ENCODE measurements at places on chromosomes 1 and 21.

GRCh38 chr1:234243521-234244260, 129.6 kb upstream of the COA6 start:
- DNase-seq, result no peak

- DNase-seq, result no peak
Measured at GRCh38 chr1:39609618-39610331, 29.7 kb downstream of the HEYL start.

DNA sequence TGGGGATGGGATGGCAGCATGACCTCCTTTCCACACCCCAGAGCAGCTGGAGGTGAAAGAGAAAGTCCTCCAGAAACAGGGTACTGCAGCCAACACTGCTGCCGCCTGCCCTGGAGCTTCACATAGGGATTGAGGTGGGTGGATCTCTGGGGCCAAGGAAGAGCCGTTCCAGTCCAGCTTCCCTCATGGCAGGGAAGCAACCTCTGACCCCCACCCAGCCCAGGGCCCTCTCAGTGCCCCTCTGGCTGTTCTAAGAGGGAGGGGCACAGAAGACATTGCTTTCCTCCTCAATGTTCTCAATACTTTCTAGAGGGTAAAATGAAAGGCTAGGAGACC, 5.7 kb downstream of the KIF21B start:
- DNase-seq, result no peak

DNA sequence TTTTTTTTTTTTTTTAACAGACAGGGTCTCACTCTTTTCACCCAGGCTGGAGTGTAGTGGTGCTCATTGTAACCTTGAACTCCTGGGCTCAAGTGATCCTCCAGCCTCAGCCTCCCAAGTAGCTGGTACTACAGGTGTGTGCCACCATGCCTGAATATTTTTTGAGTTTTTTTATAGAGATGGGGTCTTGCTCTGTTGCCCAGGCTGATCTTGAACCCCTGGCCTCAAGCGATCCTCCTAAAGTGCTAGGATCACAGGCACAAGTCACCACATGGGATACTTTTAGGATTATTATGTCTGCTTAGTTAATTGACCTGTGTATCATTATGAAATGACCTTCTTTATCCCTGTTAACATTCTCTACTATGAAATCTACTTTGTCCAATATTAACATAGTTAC, 38.0 kb downstream of the RASSF5 start:
- DNase-seq, result no peak

GRCh38 chr1:237702161-237702560, 188.6 kb downstream of the ZP4 start:
- DNase-seq, result no peak

GRCh38 chr1:35637401-35637809, 3.9 kb downstream of the PSMB2 start:
- DNase-seq, result no peak

DNA sequence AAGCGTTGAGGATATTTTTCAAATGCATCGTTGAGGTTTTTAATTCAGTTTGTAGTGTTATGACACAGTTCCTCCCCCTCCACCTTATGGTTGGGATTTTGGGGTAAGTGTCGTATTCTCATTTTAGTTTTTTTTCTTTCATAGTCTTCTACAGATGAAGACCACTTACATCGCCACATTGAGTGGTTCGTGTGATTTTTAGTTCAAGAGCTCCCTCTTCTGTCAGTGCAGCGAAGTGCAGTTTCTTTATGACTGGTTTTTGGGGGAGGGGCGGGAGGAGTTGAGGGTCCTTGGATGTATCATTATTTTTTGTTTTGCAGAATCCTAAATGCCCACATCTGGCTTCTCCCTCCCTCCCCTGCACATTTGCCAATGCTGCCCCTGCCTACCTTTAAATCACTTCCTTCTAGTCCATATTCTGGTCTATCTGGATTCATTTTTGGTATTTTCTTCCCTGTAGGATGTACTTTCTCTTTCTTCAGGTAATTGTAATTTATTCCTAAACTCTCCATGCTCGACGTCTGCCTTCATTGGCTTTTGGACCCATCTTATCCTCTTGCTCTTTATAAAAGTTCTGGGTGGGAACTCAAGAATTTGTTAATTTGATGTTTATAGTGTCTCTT, 433.1 kb downstream of the CAMTA1 start:
- no peak for DNase-seq

DNA sequence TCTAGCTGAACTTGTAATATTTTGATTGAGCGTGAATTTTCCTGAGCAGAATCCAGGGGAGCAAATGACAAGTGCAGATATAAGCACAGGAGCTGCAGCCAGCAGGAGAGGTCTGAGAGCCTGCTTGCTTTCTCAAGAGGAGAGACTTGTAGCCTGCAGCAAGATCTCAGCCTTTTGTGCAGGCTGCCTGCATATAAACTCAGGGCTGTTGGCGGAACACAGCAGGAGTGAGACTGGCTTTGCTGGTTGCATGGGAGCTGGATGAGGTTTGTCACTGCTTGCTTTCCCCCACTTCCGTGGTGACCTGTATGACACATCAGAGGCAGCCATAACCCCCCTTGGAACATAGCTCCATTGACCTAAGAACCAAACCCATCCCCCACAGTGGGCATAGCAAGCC, 725.4 kb upstream of the RGS18 start:
- no peak for DNase-seq

- no peak for DNase-seq
Measured at GRCh38 chr21:44439211-44439600, 16.1 kb upstream of the LRRC3 start.

DNA sequence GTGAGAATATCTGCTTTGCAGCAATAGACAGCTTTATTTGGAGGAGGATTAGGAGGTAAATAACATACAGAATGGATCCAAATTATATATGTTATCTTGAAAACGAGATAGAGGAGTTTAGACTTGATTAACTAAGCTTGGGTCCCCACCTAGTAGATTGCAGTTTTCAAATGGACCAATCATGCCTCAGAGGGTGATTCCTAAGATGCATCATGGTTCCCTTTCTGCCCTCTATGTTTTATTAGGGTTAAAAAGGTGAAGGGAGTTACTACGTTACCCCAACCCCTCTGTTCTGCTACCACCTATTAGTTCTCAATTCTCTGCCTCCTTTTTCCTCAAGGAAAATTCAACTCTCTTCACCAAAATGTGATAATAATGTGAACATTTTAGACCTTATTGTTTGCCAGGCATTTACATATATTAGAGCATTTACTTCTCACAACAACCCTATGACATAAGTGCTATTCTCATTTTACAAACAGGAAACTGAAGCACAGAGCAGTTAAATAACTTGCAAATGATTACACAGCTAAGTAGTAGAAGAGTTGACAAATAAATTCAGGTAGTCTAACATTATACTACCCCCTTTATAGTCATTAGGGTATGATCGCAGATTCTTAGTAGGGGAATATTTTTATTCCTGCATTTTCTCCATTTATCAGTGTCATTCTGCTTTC, 23.4 kb upstream of the PGM1 start:
- DNase-seq, result no peak

DNA sequence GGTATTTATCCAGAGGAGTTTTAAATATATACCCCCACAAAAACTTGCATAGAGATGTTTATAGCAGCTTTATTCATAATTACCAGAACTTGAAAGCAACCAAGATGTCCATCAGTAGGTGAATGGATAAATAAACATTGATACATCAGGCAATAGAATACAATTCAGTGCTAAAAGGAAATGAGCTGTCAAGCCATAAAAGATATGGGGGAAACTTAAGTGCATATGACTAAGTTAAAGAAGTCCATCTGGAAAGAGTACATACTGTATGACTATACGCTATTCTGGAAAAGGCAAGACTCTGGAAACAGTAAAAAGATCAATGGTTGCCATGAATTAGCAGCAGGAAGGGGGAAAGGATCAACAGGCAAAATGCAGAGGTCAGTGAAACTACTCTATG, 366.7 kb downstream of the HHIPL2 start:
- DNase-seq, result no peak

DNA sequence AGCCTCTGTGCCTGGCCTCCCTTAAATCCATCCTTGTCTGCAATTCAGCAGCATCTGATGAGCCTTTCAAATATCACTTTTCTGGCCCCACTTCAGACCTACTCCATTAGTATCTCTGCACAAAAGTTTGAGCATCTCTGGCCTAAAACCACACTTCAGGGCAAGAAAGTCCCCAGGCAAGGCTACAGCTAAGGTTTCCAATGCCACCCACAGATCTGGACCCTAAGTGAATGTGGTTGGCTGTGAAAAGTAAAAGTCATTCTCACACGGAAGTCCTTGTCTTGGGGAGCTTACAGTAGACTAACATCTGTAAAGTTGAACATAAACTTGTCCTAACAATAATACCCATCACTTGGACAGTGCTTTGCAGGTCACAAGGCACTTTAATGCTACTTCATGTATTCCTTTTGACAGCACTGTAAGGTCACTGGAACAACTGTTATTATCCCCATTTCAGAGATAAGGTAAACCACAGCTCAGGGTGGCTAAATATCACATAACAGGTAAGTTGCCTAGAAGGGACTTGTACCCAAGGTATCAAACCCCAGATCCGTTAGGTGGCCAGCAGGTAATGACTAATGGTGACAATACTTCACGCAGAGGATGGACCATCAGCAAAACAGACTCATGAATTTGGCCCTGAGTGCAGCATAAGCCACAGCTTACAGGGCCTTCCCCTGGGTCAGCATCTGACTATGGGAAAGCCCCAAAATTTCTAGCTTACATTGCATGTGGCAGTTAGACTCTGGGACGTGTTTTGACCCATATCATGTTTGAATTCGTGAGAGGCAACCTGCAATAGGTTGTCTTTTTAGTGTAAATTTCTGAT, 356.0 kb downstream of the HHAT start:
- DNase-seq, result no peak

GRCh38 chr1:109631513-109632505, 12.2 kb downstream of the AMPD2 start:
- DNase-seq, result no peak

- DNase-seq, result no peak
Measured at GRCh38 chr1:27521336-27521831, 31.4 kb upstream of the WASF2 start.

GRCh38 chr1:201761178-201761577, 67.8 kb upstream of the IPO9 start:
- DNase-seq, result no peak

- no peak for DNase-seq
Measured at GRCh38 chr1:41638086-41639024, 153.9 kb upstream of the EDN2 start.

DNA sequence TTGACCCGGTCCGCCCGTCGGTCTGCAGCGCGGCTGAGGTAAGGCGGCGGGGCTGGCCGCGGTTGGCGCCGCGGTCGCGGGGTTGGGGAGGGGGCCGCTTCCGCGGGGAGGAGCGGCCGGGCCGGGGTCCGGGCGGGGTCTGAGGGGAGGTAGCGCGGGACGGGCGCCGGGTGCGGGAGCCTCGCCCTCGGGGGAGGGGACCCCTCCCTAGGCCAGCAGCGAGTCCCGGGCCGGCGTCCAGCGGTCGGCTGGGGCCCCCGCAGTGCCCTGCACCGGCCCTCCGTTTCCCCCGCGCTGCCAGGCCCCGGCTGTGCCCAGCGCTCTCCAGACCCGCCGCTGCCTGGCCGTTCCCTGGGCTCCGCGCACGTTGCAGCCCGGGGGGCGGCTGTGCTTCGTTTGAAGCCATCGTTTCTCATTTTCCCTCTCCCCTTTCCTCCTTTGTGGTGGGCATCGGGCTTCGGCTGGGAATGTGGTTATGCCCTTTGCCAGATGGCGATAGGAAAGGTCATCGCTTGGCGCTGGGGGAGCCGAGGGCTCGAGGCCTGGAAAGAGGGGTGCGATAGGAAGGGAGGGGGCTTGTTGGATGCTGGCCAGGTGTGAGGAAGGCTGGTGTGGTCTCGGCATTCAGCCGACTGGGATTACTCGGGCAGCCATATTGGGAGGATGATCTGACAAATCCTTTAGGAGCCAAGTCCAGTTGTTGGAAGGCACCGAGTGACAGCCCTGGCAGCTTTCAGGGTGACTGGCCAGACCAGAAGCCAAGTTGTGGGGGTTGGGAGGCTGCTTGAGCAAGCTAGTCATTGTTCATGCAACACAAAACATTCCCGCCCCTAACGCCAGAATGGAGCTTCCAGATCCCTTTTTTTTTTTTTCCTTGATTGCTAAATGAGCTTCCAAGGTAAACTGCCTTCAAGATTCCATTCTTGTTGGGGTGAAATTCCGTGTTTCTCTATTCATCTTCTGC, 753 bp downstream of the KIF1B start:
- peak; percentile 42 for DNase-seq

DNA sequence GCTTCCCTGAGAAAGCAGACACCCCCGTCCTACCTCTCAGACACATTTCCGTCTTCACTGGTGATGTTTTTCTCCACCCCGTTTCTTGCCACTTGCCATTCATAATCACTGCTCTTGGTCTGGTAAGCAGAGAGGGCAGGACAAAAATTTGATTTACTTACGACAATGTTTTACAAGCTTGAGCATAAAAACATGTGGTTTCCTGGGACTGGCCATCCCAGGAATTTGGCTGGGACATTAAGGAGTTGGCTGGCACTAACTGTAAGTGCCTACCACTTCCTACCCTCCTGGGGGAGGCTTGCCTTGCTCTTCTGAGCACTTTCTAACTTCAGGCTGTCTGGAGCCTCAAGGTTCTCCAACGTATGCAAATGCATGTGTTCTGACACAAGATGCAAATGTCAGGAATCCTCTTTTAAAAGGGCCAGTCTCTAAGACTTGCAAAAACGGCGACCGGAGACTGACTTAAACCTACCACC, 24.2 kb downstream of the ZBTB18 start:
- DNase-seq, result no peak

- no peak for DNase-seq
Measured at GRCh38 chr1:200426196-200426595, 16.4 kb upstream of the ZNF281 start.

DNA sequence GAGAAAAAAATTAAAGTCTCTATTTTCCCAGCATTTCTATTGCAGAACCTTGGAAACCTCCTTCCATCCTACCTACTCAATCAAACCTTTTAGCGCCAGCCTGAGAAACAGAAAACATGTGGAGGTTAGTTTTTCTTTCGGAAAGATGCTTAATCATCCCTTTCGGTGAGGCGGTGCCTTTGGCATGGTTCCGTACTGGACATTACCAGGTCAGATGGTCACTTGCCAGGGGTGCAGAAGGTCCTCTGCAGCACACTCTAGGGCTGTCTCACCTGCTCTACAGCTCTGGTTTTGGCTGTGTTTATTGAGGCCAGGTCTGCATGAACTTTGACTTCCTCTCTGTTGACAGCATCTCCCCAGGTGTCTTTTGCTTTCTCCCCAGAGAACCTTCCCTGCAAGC, 121.5 kb downstream of the PLD5 start:
- no peak for DNase-seq

GRCh38 chr1:18732686-18733085, 102.0 kb downstream of the PAX7 start:
- DNase-seq, result no peak

DNA sequence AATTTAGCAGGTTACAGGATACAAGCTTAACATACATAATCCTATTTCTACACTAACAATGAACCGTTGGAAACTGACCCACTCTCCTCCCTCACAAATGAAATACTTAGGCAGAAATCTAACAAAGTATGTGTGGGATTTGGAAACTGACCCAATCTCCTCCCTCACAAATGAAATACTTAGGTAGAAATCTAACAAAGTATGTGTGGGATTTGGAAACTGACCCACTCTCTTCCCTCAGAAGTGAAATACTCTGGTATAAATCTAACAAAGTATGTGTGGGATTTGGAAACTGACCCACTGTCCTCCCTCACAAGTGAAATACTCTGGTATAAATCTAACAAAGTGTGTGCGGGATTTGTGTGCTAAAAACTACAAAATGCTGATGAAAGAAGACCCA, 60.3 kb downstream of the TRAF5 start:
- DNase-seq, result no peak
